DMS53 (cell line): ENCODE measurements at places on chromosomes 7 and 10.

GRCh38 chr10:95716466-95716865 lies 22.7 kb upstream of the TCTN3 start:
- DNase-seq = no peak

GRCh38 chr7:128666200-128666599 lies 5.9 kb upstream of the GARIN1A start:
- peak; percentile 44 for DNase-seq

GRCh38 chr7:134941185-134941900 lies 45.0 kb upstream of the AGBL3 start:
- DNase-seq = peak; percentile 57

GRCh38 chr7:24572393-24572996 lies 757 bp upstream of the PALS2 start:
- peak; percentile 83 for DNase-seq

GRCh38 chr7:64312826-64313225 lies 935 bp upstream of the ZNF736 start:
- no peak for DNase-seq

DNA sequence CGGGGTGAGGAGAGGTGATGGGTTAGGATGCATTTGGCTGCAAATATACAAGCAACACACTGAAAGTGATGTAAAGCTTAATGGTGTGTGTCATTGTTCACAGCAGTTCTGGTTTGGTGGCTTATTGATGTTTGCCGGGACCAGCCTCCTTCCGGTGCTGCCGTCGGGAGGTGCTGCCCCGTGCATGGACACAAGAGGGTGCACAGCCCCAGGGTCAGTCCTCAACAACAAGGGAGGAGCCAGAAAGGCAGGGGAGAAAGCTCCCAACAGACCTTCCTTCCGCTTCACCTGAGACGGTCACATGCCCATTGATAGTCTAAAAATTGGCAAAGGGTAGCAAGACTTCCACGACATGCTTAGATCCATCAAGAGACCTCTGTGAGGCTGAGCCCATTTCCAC lies 9.5 kb downstream of the RNF32 start:
- DNase-seq = peak; percentile 70

GRCh38 chr10:10609379-10609955 lies 408.2 kb upstream of the CELF2 start:
- DNase-seq = no peak

DNA sequence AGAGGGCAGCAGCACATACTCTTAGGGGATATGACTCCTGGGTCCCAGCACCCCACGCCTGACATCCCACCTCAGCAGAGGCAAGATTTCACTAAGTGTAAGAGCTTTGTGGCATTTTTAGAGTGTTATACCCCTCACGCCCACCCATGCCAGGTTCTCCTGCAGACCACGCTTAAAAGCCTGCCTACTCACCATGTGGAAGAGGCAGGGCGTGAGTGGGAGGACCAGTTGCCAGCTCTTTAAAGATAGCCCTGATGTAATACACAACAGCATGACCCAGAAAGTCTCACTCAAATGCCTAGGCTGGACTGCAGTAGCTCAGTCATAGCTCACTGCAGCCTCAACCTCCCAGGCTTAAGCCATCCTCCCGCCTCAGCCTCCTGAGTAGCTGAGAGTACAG lies 44.4 kb upstream of the CELF2 start:
- DNase-seq = no peak

DNA sequence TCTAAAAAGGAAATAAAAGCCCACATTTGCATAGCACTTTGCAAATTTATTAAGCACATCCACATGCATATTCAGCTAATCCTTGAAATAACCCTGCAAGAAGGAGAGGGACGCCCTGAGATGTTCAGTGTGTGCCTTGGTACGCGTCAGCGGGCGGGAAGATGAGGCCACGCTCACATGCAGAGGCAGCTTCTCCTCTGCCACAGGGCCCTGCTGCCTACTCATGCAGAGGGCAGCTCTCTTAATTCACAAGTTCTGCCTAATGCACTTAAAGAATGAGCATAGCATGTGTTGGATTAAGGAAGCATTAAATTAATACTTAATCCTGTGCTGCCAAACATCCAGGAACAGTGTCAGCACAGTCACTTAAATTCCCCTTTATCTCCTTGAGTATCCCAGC lies 132.3 kb downstream of the HECW1 start:
- no peak for DNase-seq

DNA sequence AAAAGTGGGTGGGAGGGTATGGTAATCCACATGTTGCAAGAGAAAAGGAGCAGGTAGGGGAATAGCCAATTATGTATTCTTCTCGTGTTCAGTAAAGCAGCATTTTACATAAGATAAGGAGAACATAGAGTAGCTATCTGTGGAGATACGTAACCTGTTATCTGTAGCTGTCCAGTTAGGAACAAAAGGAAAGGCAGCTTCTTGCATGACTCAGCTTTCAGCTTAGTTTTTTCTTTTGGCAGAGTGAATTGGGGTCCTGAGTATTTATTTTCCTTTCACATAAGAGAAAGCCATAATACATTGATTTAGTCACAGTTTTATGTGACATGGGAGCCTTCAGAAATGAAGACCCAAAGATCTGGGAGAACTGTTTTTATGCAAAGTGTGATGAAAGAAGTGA lies 116.7 kb upstream of the IMMP2L start:
- DNase-seq = no peak

DNA sequence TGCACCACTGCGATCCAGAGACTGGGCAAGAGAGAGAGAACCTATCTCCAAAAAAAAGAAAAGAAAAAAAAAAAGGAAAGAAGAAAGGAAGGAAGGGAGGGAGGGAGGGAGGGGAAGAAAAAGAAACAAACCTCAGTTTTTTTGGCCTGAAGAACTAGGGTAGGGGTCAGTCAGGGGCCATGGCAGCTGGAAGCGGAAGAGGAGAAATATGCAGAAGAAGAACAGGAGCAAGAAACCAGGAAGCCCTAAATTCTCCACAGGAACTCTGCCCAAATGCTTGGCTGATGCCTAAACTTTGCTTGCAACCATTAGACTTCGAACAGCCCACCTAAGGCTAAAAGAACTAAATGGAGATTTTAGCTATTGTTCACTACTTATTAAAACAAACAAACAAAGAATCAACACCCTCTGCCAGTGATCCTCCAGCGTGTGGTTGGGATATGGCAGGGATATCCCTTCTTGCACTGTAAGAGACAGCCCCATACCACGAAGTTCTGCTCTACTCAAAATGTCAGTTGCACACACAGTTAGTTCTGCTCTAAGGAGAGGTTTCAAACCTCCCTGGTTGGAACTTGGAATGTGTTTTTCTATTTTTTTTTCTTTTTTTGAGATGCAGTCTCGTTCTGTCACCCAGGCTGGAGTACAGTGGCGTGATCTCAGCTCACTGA lies 139.5 kb downstream of the FAM107B start:
- DNase-seq = no peak
